ENCODE measurements at places on chromosomes 3 and 15.

DNA sequence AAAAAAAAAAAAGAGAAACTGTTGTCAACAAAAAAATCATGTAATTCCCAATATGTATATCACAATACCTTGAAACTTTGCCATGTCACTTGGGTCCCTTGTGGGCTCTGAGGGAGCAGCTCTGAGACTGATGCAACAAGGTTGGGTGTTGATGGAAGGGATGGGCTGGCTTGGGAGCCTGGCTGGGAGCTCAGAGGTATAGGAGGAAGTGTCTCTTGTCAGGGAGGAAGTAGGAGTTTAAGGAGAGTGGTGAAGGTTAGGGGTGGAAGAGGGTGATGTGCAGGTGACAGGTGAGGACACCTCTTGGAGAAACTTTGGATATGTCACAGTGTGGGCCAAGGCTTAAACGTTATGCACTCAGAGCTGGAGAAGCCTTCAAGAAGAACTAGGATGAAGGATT is 2.0 kb upstream of the TM6SF1 start:
- DNase-seq: no peak

DNA sequence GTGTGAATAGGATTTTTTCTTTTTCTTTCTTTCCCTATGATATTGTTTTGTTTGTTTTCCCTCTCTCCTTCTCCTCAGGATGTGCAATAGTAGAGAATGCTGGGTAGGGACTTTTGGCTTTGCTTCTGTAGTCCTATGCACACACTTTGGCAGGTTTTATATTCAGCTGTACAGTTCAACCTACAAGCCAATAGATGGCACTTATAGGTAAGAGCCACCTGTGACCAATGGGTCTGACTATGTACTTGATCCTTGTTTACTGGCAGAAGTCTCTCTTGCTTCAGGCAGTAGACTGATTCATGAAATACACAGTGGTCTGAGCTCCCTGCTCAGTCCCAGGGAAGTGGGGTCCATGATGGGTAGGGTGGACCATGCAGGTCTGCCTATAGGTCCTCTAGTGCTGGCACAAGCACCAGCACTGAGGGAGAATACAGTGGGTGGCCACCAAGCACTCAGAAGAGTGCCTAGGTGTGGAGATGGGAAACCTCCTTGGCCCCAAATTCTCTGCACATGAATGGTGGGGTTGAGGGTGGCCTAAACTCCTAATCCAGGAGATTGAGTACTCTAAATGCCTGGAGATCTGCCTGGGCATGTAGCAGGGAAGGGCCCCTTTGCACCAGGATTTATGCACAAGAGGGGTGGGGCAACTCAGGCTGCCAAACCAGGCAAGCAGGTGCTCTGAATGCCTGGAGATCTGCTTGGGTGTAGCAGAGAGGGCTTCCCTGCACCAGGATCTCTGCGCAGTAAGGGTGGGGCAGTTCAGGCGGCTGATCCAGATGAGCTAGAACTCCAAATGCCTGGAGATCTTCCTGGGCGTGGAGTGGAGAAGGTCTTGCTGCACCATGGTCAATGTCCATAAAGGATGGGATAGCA is 176.1 kb downstream of the DOCK3 start:
- DNase-seq: no peak

DNA sequence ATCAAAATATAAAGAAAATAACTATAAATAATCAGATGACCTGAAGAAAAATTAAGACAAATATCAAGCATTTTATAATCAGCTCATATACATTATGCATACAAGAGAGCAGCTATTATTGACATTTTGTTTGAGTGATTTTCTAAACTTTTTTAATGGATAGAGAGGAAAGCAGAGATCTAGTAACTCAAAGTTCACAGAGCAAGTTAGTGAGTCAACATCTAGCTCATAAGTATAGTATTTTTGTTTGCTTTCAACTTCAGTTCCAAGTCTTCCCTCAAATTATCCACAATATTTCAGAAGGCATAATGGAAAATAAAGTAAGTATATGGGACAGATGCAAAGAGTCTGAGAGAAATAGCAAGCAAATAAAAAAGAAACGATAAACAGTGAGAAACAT is 470.1 kb upstream of the ALCAM start:
- DNase-seq: no peak

- DNase-seq: no peak
Observed at GRCh38 chr15:63879211-63879610, 45.5 kb upstream of the HERC1 start.

DNA sequence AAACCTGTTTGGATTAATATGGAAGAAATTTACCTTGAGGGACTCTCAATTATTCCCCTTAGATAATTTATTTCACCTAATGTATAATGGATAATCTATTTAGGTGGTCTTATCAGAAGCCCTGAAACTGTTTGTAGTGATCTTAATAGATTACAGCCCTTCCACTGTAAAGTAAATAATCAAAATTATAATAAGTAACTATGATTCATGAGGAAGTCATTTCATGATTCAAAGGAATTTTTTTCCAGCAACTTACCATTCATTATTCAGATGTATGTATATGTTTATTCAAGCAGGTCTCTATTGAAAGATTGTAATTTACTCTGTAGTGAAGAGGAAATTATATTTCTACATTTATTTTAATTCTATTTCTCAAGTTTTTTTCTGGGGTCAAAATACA is 250.6 kb upstream of the ROBO1 start:
- no peak for DNase-seq

GRCh38 chr3:23474580-23475357 is 271.6 kb downstream of the UBE2E2 start:
- no peak for DNase-seq

GRCh38 chr3:146164071-146164470 is 3.1 kb upstream of the PLOD2 start:
- DNase-seq: no peak

DNA sequence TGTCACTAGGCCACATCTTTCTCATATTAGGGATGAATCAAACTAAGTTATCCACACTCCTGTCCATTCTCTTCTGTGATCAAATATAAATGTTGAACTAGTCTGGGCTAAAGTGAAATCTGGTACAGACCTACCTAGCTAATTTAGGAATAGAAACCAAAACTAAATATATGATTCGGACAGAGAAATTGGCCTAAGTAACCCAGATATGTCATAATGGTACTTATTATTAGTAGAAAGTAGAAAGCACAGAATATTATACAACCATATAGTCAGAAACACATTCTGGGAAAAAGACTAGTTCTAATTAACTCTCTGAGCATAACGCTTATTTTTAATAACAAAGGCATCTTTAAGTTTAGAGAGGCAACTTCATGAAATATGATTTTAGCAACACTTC is 389.0 kb downstream of the LSAMP start:
- DNase-seq: no peak

DNA sequence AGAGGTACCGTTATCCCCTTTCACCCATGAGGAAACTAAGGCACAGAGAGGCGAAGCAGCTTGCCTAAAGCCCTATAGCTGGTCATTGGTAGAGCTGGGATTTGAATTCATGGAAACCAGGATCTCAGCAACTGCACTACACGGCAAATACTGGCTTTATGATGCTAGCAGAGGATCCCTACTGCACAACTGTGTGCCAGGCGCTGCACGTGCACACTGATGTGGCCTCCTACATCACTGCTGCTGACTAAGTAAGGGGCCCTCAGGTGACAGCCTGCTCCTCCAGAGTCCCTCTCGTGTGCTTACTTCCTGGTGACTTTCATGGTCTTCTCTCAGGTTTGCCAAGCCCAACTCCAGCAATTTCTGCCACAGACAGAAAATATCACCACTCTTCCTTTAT is 3.4 kb upstream of the POLG start:
- no peak for DNase-seq

DNA sequence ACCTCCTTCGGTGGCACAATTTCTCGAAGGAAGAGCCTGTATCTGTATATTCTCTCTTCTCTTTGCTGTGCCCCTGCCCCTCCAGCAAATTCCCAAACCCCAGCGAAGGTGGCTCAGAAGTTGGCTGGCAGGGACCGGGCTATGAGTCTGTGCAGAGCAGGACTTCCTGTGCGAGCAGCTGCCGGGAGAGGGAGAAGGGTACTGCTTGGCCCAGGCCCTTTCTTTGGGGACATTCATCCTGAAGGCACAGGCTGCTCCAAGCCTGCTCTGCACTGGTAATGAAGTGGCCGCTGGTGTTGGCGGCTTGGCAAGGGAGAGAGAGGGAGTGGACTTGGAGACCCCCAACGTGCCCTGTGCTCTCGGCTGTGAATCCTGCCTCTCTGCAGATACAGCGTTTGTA is 1.5 kb downstream of the SLC6A11 start:
- DNase-seq: no peak

DNA sequence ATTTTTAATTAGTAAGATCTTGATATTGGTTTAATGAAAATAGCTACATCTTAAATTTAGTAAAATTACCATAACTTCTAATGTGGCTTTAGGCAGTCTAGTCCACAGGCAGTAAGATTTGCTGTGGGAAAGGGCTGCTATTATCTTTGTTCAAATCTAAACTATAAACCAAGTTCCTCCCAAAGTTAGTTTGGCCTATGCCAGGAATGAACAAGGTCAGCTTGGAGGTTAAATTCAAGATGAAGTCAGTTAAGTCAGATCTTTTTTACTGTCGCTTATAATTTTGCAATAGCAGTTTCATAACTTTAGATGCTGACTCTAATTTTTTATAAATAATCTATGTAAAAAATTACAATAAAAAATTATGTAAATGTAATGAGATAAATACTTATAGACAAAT is 1016.9 kb upstream of the ALCAM start:
- DNase-seq: no peak

- no peak for DNase-seq
Observed at GRCh38 chr3:56899851-56900250, 98.1 kb upstream of the ARHGEF3 start.

GRCh38 chr3:27570421-27571106 is 86.4 kb upstream of the SLC4A7 start:
- no peak for DNase-seq

GRCh38 chr3:32595323-32595722 is 24.7 kb upstream of the DYNC1LI1 start:
- no peak for DNase-seq

Measured in HT-29 (cell line).